ENCODE measurements at places on chromosomes 1 and 21.

DNA sequence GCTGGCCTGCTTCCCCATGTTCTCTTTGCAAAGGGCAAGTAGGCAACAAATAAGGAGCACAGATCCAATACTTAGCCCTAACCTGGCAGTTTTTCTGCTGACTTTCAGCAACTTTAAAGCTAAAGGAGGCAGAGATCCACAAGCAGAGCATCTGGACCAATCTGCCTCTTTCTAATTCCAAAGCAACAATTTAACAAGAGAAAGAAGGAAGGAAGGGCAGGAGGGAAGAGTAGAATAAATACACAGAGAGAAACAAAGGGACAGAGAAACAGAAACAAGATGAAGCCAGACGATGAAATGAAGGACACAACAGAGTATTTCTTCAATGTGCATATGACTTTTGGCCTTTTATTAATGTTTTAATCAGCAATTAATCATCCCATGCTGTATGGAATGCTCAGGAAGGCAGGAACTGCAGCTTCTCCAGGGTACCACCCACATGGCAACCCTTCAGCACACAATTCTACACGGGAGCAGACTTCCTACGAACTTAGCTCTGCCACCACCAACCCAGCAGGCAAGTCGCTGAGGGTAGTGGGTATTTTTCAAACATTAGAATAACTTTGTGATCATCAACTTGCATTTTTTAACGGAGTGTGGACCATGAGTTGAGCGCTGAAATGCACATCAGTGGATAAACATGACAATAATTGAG is 15.3 kb downstream of the CLCC1 start:
- DNase-seq, result no peak

GRCh38 chr1:114081437-114082303 is 72.0 kb downstream of the SYT6 start:
- DNase-seq, result no peak

DNA sequence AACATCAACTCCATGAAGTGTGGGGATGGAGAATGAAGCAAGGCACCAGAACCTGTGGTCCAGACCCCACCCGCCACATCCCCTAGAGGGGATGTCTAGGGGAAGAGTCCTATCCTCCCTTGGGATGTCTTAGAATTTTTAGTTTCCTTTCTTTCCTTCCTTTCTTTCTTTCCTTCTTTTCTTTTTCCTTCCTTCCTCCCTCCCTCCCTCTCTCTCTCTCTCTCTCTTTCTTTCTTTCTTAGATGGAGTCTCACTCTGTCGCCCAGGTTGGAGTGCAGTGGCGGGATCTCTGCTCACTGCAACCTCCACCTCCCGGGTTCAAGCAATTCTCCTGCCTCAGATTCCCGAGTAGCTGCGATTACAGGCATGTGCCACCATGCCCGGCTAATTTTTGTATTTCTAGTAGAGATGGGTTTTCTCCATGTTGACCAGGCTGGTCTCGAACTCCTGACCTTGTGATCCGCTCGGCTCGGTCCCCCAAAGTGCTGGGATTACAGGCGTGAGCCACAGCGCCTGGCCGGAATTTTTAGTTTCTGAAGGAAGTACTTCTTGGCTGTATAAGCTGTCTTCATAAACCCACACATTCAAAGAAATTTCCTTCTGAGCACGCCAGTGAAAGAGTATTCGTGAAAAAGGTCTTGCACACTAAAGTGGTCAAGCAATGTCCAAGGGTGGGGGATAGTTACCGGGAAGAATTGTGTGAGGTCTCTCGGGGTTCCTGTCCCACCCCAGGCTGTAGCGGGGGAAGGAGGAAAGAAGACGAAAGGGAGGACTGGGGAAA is 20.8 kb upstream of the LEFTY2 start:
- DNase-seq, result no peak

DNA sequence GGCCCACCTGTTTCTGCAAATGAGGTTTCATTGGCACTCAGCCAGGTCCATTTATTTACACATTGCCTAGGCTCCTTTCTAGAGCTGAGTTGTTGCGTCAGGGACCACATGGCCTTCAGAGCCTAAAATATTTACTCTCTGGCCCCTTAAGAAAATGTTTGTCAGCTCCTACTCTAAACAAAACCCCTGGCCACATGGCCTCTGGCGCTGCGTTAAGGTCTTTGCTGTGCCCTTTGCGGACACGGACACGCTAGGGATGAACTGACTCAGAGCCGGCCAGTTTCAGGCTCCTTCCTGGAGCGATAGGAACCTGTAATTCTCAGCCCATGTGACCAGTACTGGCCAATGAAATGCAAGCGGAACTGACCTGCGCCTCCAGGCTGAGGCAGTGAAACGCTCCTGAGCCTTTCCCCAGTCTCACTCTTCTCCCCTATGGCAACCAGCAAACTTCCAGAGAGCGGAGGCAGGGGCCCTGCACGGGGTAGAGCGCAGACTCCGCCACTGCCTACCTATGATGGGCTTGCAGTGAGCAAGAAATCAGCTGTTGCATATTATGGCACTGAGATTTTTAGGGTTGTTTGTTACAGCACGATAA is 160.3 kb downstream of the ETS2 start:
- DNase-seq, result no peak

DNA sequence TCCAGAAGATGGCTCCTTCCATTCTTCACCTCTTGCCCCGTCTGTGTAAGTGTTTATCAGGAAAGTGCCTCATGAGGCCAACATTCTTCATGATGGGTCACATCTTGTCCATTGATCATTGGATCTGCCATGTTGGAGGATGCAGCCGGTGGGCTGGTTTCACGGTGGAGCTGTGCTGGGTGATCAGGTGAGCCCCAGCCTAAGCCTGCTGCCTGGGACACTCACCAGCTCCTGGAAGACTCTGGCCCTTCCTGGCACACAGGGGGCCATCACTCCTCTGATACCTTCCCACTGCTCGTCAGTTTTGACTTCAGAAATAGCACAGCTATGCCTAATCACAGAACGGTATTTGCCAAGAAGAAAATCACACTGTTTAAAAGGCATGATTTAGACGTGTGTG is 38.3 kb downstream of the UBASH3A start:
- DNase-seq, result no peak

- peak; percentile 56 for DNase-seq
Observed at GRCh38 chr1:90850898-90851710, 134.0 kb upstream of the BARHL2 start.

DNA sequence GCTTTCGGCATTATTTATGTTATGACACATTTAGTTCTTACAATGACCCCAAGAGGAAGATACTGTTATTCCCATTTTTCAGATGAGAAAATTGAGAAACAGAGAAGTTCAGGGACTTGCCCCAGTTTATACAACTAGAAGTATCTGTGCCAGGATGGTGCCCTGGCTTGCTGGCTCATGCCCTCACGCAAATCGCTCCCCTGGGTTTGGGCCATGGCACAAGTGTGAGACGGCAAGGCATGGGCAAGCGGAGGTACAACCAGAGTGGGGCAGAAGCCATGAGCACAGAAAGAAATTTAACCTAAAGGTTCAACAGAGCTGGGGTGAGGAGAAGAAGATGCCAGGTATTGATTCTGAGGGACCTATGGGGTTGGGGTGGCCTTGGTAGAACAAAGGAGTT is 469.8 kb downstream of the DSCAM start:
- DNase-seq, result no peak

DNA sequence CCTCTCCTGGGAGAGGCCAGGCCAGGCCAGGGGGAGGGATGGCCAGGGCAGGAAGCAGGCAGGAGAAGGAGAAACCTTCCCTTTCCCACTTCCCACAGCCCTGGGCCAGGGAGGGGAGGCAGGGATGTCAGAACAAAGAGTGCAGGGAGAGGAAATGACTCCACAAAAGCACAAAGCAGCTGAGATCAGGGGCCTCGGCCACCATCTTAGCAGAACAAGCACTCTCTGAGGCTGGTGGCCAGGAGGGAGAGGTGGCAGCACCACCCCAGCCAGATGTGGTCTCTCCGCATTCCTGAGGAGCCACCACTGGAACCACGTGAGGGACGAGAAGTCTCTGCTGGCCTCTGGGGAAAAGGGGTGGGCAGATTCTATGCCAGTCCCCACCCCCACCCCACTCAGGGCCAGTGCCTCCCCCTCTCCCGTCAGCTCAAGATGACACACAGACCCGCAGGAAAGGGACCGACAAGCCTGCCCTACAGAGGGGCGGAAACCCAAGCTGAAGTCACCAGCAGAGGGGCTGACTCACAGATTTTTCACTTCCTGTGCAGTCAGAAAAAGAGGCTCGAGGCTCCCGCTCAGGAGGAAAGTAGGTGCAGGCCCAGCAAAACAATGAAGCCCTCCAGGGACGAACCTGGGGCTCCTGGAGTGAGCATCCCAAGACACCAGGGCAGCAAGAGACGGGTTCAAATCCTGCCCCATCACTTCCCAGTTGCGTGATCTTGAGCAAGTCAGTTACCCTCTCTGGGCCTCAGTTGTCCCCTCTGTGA is 24.1 kb upstream of the ALDH4A1 start:
- DNase-seq, result no peak

- no peak for DNase-seq
Observed at GRCh38 chr1:220031287-220031686, 15.0 kb downstream of the EPRS1 start.

DNA sequence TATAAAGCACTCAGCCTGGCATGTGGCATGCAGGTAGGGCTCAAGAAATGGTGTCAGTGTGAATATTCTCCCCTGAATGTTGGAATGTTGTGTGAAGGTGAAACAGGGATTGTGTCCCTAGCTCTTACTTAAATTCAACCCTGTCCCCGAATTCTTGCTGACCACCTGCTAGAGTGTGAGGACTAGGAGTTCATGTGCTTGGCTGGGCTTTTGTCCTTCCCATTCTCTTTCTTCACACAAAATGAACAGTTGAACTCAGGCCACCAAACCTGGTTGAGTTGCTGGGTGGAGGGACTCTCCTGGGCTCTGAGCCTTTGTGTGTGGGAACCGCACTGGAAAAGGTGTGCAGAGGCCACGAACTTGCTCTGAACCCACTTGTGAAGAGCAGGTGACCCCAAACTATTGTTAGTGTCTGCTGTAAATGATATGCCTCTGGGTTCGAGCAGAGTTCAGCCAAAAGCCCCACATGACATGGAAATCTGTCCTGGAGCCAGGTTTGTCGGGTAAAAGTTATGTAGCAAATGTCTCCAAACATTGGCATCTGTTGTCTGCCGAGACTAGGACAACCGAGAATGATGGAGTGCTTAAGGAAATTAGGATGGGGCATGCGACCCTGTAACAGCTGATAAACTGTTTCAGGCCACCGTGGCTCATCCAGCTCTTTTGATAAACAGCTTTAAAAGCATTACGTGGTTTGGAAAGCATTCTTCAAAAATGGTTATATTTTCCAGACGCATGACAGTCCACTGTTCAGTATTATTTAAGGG is 144.2 kb downstream of the DHRS3 start:
- no peak for DNase-seq

DNA sequence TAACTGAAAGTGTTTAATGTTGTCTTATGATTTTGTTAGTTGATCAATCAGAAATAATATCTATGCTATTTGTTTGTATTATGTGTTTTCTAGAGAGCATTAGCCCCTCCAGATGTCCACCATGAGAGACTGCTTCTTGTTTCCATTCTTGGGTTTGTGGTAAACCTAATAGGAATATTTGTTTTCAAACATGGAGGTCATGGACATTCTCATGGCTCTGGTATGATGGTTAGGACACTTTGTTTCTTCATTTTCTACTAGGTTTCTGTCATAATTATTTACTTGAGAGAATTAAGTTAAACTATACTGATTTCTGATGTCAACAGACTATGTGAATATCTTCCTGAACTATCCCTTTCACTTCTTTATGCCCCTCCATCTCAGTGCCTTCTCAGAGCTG is 16.1 kb downstream of the SLC30A7 start:
- DNase-seq, result no peak

- DNase-seq, result no peak
Observed at GRCh38 chr1:212466898-212467650, 34.4 kb downstream of the NENF start.

DNA sequence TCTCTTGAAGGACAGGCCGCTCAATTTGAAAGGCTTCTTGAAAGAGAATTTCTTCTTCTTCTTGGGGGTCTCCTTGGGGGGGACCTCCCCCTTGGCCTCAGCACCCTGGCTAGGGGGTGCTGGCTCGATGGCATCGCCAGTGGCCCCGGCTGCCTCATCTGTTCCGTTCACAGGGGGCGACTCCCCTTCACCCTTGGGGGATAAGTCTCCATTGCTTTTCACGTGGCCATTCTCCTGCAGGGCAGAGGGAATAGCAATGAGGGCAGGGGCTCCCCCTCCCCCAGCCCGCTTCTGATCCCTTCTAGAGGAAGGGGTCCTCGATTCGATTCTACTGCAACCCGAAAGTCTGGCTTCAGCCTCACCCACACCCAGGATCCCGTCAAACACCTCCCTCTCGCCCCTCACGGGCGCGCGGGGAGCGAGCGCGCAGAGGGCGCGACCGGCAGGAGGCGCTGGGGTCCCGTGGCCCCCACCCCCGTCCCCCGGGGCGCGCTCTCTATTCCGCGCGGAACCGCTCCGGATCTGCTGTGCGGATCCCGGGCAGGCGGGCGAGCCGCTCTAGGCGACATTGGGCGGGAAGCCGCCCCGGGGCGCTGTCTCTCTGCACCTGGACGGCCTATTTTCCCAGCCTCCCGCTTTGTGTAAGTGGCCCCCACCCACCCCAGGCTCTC is 1.0 kb downstream of the MARCKSL1 start:
- peak; percentile 73 for DNase-seq

DNA sequence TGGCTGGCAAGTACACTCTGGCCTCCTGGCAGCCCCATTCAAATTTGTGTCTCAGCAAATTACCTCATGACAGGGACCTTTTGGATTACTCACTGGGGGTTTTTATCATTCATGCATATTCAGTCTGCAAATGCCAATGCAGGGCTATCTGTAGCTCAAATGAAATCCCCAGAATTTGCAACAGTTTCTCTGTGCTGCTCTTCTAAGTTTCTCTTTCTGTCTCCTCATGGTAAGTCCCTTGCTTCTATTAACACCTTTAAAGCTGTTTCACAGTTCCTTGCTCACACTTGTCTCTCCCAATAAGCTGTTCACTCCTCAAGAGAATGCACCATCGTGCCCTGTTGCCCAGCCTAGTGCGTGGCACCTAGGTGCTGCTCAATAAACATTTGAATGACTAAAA is 3.3 kb upstream of the FAM78B start:
- no peak for DNase-seq

DNA sequence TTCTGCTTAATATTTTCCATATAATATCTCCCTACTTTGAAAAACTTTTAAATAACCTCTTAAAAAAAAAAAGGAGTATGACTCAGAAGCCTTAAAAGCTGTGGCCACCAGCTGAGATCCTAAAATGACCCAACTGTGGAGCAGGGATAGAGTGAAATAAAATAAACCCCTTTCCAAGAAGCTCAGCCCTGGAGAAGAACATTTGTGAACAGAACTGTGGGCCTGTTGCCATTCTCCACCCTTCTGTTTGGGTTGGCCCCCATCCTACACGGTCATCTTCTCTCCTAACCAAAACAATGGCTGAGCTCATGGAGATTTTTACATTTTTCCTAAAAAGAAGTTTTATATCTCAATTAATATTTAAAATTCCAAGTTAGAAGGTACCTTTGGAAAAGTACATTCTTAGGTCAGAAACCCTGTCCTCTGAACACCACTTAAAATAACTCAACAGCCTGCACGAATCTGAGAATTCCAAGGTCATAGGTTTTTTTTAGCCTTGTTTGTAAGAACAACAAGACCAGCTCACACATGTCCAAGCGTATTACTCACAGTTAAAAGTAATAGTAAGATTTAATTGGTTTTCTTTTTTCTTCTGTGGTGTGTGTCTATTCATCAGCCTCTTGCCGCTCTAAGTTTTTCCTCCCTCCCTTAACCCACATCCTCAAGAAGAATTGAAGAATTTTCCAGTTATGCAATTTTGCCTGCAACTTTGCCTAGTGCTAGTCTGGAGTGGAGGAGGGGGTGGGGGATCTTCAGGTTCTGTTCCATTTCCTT is 107.7 kb upstream of the ERRFI1 start:
- DNase-seq, result no peak

GRCh38 chr1:232443372-232443771 is 186.6 kb downstream of the SIPA1L2 start:
- no peak for DNase-seq

- DNase-seq, result peak; percentile 82
Observed at GRCh38 chr21:43646550-43647260, 12.6 kb downstream of the HSF2BP start.
